ENCODE measurements at places on chromosomes 3 and 15.

DNA sequence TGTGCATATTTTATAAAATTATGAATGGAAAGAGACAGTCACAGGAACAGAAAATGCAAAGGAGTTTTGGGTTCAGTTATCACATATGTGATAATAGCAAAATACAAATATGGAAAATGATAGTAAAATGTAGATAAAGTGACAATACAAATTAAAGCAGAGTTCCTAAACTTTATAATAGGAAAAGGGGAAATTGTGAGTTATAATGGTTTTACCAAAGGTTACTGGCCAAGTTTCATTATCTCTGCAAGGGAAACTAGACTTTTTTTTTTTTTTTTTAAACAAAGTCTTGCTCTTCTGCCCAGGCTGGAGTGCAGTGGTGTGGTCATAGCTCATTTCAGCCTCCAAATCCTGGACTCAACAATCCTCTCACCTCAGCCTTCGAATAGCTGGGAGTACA lies 228.7 kb upstream of the CGNL1 start:
- no peak for DNase-seq

DNA sequence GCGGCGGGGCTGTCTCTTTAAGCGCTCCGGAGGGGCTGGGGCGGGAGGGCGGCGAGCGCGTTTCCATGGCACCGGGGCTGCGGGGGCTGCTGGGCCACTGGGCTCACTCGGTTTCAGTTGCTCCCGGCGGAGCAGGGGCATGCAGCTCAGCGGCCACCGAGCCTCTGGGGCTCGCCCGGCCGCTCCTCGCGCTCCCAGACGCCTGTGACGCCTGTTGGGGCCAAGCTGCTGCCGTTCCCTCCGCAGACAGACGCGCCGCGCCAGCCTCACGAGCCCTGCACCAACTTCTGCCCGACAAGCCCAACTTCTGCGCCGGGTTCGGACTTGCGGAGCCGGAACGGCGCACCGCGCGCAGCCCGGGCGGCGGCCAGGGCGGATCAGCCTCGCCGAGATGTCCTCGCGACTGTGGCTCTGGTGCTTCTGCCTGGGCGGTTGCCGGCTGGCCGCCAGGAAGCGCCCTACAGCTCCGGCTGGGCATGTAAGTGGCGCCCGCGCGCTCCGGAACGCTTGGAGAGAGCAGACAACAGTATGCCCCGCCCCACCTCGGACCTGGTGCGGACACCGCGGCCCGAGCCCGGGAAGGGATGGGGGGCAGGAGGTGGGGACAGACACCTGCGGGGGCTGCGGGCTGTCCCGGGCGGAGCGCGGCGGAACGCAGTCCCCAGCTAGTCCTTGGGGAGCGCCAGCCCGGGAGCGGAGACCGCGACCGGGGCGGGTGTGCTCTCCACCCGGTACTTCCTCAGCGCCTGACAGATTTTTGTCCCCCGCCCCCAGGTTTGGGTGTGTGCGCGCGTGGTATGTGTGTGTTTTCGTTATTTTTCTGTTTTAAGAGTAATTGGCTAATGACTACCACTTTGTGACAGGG lies 154.1 kb upstream of the GOLIM4 start:
- DNase-seq = no peak

- no peak for DNase-seq
Measured at GRCh38 chr15:36263666-36264065, 315.8 kb upstream of the CDIN1 start.

DNA sequence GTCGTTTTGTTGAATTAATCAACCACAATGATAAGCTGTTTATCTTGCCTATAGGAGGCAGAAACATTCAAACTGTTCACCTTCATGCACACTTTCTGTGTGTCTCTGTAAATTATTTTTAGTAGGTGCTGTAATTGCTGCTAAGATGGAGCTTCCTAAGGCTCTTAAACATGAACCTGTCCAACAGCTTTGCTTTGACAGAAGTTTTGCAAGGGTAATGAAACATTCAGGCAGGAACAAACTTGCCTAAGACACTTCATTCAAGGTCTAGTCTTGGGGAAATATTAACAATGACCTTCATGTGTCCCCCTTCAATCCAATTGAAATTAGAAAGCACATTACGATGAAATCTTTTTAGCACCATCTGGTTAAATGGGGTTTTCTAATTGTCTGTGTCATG lies 156.1 kb downstream of the DIPK2A start:
- DNase-seq = no peak

GRCh38 chr3:56042326-56042951 lies 425.8 kb downstream of the ERC2 start:
- DNase-seq = no peak

DNA sequence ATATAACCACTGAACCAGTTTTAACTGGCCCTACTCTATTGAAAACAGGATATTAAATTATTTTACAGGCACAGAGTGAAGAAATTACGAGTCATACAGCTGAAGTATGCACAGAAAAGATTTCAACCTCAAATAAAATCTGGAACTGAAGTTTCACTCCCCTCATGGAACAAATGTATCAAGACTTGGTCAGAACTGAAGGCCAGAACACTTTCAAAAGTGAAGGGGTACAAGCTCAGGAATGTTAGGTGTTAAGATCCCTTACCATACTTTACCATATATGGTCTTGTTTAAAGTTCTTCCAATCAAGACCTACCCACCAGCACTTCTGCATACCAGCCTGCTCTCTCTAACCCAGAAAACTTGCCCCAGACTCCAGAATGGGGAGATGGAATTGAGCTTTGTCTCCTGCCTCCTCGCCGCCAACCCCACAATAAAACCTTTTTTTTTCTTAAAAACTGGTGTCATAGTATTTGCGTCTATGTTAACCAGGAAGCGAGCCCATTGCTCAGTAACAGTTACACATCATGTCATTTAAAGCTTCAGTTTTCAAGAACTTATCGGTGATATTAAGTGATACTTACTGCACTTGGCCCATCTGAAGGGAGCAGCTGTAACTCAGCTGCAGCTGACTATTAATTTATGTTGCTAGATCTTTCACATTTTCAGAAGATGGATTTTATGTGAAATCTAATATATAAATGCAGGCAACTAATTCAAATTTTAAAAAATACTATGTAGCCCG lies 59.9 kb downstream of the OXSM start:
- DNase-seq = no peak

DNA sequence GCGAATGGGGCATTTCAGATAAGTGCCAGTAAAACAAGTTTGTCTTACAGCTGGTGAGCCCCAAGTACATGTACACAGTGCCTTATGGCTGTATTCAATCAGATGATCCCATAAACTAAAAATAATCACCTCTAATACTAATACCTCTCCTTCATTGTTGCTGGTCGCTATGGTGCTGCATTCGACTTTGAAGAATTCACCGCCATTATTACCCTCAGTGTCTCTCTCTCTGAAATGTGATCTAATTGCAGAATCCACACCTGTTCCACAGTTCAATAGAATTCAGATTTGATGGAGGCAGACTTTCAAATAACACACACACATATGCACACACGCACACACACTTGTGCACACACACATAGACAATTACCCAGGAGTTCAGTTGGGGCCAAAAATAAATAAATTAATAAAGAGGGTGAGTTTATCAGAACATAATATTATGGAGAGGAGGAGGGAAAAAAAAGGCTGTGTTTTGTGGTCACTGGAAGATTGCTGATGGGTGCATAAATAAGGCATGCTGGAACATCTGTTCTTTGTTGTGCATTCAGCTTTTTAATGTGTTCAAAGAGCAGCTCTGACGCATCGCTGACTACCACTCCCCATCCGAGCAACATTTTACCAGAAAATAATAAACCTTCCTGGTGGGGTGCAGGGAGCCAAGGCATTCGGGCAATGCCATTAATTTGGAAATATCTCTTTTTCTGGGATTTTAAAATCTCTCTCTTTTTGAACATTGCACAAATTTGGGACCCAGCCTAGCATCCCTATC lies 235.7 kb downstream of the SATB1 start:
- no peak for DNase-seq

- DNase-seq = no peak
Measured at GRCh38 chr3:115916866-115917265, 293.6 kb downstream of the GAP43 start.

GRCh38 chr15:80484333-80484864 lies 80.2 kb downstream of the ARNT2 start:
- DNase-seq = no peak

GRCh38 chr3:72661115-72661457 lies 187.2 kb downstream of the SHQ1 start:
- DNase-seq = no peak

DNA sequence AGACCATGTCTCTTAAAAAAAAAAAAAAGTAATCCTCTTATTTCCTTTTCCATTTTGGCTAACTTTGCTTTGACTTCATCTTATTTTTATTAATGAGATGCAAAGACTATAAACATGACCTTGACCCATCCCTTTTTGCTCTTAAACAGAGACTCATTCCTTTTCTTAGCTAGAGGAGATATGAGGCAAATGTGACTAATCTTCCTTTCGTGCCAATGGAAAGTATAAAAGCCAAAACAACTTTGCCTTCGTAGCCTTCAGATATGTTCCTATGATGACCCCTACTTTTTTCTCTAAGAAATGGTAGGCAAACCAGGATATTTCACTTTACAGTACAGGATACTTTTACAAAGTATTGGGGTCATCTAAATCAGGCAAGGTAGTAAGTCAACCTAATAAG lies 36.9 kb upstream of the GOLGB1 start:
- DNase-seq = no peak
